Upper lobe of left lung (tissue), 6 donors: ENCODE measurements at places on chromosomes 13 and 19. TPM values are rescaled to one million over a fixed set of nuclear protein-coding genes. Genes with fewer than 3 reads are reported as not detected.

DNA sequence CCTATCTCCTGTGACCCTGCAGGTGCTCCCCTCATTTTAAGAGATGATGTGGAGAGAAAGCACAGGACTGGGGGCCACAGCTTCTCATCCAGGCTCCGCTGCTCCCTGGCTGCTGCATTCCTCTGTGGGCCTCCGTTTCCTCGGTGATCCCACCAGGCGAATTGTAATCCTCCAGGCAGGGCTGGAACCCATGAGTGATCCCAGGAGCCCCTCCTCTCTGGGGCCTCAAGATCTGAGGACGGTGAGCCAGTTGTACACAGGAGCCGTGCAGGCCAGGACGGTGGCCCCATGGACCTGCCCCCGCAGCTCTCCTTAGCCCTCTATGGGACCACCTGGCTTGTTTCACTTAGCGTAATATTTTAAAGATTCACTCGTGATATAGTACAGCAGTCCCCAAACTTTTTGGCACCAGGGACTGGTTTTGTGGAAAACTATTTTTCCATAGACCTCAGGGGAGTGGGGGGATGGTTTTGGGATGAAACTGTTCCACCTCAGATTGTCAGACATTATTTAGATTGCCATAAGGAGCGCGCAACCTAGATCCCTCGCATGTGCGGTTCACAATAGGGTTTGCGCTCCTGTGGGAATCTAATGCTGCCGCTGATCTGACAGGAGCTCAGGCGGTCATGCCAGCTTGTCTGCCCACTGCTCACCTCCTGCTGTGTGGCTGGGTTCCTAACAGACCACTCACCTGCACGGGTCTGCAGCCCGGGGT lies 5.6 kb downstream of the FFAR3 start:
- no peak overlapping the region for H3K4me3 ChIP-seq
- no peak overlapping the region for H3K27ac ChIP-seq
- H3K27me3 ChIP-seq: no peaks in the 10 kb centered on the region
- DNase-seq: no peak
- no peaks in the 10 kb centered on the region for H3K36me3 ChIP-seq

Gene ZNF571
- 4.6 TPM for total RNA-seq

GRCh38 chr13:43838909-43839308 lies 40.6 kb downstream of the CCDC122 start:
- no peak overlapping the region for H3K27ac ChIP-seq
- H3K4me3 ChIP-seq: no peak overlapping the region
- no peaks in the 10 kb centered on the region for H3K36me3 ChIP-seq
- no peaks in the 10 kb centered on the region for H3K27me3 ChIP-seq
- no peaks in the 10 kb centered on the region for H3K4me1 ChIP-seq

GRCh38 chr13:29532116-29532515 lies 63.4 kb downstream of the SLC7A1 start:
- H3K36me3 ChIP-seq: peaks cover 20% of the 10 kb centered on the region
- H3K4me1 ChIP-seq: no peaks in the 10 kb centered on the region
- H3K27me3 ChIP-seq: no peaks in the 10 kb centered on the region
- no peak overlapping the region for H3K27ac ChIP-seq
- DNase-seq: no peak
- no peak overlapping the region for H3K4me3 ChIP-seq

GRCh38 chr13:34034411-34034810 lies 216.5 kb downstream of the RFC3 start:
- no peak overlapping the region for H3K4me3 ChIP-seq
- H3K4me1 ChIP-seq: no peaks in the 10 kb centered on the region
- H3K27ac ChIP-seq: no peak overlapping the region
- no peaks in the 10 kb centered on the region for H3K36me3 ChIP-seq
- H3K27me3 ChIP-seq: no peaks in the 10 kb centered on the region

Gene PROZ
- not detected for total RNA-seq

Gene SMAD9
- 12.6 TPM for total RNA-seq

DNA sequence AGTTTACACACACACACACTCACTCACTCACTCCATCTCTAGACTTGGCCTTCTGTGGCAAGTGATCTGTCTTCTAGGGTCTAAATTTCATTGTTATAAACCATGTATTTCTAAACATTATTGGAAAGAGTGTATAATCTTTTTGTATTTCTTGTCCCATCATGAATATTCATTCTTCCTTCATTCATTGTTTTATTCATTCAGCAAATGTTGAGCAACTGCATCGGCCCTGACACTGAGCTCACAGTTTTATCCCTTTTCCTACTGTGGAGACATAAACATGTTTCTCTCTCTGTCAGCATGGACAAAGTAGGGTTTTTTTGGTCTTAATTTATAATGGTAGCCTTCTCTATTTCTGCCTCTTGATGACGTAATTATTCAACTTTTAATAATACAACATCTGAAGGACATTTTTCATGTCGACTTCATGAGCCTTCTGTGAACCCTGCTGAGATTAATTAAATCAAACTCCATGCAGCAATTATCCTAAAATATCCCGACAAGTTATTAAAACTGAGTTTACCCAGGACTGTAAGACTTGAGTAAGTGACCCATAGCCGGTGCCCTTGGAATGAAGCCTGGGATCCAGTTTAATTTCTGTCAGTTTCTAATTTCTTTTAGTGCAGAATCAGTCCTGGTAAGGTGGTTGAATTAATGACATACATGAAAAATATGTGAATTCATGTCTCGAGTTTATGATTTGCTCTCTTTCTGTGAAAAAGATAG lies 7.3 kb downstream of the SPATA13 start:
- H3K36me3 ChIP-seq: no peaks in the 10 kb centered on the region
- H3K4me3 ChIP-seq: no peak overlapping the region
- no peak overlapping the region for H3K27ac ChIP-seq
- no peak for DNase-seq

Gene PIBF1
- 16.8 TPM for total RNA-seq

GRCh38 chr19:23916991-23917390 lies 2.3 kb downstream of the ZNF726 start:
- peaks cover 6% of the 10 kb centered on the region for H3K36me3 ChIP-seq
- no peak overlapping the region for H3K4me3 ChIP-seq
- no peak for DNase-seq
- peaks cover 13% of the 10 kb centered on the region for H3K4me1 ChIP-seq
- no peak overlapping the region for H3K27ac ChIP-seq
